Activated CD4-positive, alpha-beta memory T cell treated with anti-CD3 and anti-CD28 coated beads, Interleukin-2, amount 10 ng/mL, durations not matched to agents 7 days and 5 days (primary cell): ENCODE measurements at places on chromosomes 3 and 15. TPM values are rescaled to one million over a fixed set of nuclear protein-coding genes. Genes with fewer than 3 reads are reported as not detected.

DNA sequence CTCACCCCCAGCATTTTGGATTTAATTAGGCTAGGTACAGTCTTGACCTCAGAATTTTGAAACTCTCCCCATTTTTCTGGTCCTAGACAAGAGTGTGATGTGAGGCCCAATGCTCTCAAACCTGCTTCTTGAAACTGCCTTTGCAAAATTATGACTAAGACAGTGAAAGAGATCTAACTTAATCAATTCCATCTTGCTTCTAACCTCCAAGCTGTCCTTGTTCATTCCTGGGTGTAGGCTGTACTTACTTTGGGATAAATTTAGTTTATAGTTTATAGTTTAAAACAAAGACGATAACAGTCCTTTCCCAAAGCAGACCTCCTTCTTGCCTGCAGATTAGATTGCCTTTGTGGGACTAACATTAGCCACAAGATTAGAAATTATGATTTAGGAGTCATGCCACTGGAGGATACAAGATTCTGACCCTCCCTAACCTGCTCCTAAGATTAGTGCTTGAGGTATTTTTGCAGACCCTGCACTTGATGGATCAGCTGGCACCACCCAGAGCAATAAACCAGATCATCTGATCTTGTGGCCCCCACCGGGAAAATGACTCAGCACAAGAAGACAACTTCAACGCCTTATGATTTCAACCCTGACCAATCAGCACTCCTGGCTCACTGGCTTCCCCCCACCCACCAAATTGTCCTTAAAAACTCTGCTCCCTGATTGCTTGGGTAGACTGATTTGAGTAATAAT, 59.6 kb downstream of the CD200R1L start:
- no peak for DNase-seq

DNA sequence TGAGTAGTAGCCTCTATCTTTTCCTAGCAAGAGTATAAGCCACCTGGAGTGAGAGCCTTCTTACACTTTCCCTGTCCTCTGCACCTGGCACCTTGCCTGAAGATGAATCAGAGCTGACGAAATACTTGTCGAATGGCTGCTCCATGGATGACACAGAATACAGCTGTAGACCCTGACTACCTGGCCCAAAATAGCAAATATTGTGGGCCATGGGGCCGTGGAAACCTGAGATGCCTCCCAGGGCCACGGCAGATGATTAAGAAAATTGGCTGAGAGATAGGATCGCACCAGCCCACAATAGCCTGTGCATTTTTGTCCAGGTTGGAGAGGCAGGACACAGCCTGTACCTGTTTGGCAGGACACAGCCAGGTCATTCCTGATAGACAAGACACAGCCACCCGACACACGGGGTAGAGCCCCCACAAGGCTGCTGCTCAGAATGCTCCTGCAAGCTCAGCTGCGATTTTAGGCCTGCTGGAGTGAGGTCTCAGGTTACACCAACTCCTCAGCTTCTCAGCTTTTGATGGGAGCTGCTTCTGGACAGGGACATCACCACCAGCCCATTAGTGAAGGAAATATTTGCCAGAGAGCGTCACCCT, 22.9 kb upstream of the TPM1 start:
- DNase-seq = no peak

DNA sequence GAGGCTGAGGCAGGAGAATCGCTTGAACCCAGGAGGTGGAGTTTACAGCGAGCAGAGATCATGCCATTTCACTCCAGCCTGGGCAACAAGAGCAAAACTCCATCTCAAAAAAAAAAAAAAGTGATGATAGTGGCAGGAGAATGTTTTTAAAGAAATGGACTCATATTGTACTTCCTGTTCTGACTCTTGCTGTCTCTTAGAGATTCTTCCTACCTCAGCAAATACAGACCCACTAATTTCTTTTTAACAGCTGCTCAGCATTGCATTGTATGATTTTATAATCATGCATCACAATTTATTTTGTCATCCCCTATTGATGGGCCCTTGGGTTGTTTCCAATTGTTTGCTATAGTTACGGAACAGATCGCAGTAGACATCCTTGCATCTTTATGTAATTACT, 8.8 kb upstream of the ANKDD1A start:
- no peak for DNase-seq

DNA sequence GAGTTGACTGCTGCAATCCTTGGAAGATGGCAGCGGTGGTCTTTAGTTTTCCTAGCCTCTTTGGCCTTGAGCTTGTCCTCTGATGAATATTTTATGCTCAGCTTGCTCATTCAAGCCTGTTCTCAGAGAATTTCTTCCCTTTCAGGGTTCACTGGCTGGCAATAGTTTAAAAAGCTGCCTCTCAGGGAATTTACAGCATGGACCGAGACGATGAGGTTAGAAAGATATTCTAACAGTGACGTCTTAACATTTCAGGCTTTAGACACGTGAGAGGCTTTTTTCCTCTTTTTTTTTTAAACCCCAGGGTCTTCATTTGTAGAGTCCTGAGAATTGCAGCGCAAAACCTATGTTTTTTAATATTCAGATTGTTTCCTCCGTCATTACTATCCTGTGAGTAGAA, 120.3 kb upstream of the CLSTN2 start:
- DNase-seq = no peak

GRCh38 chr3:81758275-81758674, 3.2 kb downstream of the GBE1 start:
- no peak for DNase-seq

DNA sequence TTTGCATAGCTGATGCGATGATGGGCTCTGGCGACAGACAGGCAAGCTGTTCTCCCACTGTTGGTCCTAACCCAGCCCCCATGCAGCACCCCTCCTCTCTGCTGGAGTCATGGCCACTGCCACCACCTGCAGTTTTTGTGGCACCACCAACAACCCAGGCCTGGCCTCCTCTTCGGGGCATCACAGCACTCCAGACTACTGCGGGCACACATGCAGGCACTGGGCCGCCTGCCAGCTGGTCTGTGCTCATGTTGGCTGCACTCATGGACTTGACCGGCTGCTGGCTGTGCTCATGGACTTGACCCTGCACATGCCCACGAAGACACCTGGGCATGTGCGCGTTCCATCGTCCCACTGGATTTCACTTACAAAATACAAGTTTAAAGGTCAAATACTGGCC, 130.9 kb upstream of the TMEM108 start:
- DNase-seq = no peak

DNA sequence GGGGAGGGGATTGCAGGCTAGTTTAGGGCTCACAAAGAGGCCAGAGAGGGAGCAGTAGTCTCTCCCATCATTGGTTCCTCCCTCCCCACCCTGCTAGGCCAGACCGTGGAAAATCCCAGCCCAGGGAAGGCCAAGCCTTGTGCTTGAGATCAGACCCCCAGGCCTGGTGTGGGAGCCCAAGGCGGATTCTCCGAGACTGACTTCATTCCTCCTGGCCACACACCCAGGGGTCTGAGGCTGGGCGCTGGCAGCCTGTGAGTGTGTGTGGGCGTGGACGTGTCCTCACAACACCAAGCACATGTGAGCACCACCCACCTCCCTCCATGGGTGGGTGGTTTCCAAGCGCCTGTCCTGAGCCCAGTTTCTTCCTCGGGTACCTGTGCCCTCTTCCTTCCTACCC, 4.1 kb downstream of the LOXL1 start:
- DNase-seq = no peak

DNA sequence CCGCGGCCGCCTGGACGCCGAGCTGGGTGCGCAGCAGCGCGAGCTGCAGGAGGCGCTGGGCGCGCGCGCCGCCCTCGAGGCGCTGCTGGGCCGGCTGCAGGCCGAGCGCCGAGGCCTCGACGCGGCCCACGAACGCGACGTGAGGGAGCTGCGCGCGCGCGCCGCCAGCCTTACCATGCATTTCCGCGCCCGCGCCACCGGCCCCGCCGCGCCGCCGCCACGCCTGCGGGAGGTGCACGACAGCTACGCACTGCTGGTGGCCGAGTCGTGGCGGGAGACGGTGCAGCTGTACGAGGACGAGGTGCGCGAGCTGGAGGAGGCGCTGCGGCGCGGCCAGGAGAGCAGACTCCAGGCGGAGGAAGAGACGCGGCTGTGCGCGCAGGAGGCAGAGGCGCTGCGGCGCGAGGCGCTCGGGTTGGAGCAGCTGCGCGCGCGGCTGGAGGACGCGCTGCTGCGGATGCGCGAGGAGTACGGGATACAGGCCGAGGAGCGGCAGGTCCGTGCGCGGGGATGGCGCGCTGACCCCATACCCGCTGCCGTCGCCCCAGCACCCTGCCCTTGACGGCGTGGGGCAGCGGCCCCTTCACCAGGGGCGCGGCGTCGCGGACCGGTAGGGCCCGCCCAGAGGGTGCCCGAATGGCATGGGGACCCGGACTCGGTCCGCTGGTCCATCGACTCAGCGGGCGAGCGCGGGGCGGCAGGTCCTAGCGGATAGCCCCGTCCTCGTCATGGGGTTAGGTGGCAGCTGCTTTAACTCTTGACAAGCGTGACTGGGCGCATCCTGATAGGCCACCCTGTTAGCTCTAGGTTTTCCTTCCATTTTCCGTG, 848 bp downstream of the SYNM start:
- peak; percentile 60 for DNase-seq

- DNase-seq = no peak
These were observed 125.2 kb downstream of the OCA2 start for GRCh38 chr15:27973886-27974285.

DNA sequence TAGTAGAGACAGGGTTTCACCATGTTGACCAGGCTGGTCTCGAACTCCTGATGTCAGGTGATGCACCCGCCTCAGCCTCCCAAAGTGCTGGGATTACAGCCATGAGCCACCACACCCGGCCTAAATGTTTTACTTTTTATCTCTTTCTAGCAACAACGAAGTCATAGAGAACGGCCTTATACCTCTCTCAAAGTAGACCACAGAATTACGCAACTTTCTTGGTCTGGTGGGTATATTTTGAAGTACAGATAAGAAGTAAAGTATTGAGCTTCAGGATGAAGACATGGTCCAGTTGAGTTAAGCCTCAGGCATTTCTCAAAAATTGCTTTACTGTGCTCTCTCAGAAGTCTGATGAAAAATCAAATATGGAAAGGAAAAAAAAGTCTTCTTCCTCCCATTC, 30.6 kb downstream of the FAM240A start:
- DNase-seq = no peak

DNA sequence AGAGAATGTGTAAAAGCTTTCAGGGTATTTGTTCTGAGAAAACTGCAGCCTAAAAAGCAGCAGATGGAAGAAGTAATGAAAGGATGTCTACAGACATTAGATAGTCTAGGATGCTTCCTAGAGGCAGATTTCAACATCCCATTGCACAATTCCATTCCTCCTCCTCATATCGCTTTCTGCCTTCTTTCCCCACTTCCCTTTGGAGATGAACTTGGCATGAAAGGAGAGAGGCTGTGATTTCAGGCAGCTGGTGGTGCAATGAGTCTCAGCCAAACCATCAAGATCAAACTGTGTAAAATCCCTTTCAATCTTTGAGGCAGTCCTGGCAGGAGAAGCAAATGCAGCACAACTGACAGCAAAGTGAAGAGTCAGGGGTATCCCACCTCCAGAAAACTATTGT, 438.7 kb upstream of the KCNMB2 start:
- no peak for DNase-seq

- DNase-seq = no peak
These were observed 80.5 kb upstream of the NEO1 start for GRCh38 chr15:72971766-72972165.

DNA sequence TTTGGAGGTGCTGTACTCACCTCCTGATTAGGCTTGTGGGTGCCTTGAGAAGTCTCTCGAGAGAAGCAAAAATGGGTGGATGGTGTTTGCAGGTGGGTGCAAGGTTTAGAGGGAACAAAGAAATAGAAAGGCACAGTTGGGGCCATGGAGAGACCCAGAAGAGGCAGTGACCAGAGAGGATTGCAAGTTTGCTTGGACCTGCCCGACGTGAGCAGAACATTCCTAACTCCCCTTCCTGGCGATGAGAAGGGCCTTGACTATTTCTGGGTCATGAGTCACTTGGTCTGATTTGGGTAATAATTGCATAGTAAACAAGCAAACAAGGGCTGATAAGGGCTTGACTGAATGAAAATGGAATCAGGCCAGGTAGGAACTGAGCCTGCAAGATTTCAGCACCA, 7.0 kb upstream of the CTSH start:
- DNase-seq = no peak

DNA sequence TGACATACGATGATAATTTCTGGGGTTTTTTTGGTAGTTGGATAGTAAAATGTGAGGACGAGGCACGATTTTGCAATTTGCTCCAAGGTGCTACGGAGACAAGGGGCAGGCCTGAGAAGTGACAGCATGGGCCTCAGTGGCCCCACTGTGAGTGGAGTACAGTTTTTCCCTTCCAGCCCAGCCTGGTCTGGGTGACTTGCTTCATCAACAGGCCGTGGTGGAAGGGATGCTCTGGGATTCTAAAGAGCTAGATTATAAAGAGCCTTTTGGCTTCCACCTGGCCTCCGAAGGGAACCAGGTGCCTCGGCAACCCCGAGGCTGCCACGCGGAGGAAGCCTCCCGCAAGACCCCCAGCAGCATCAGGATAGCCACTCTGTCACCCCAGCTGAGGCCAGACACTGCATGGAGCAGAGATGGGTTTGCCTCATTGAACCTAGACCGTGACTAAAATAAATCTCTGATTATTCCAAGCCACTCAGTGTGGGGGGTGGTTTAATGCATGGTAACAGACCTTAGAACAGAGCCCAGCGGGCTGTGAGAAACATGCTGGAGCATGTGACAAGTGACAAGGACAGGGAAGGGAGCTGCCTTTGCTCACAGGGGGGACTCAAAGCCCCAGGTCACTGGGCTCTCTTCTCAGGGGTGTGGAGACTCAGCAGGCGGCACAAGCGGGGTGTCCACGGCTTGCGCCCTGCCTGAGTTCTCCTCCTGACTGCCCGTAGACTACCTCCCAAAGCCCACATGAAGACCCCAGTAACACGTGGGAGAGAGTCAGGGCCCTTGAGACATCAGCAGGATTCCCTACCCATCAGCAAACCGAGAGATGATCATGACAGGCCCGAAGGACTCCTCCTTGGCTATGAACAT, 22.6 kb upstream of the SLC41A3 start:
- DNase-seq = peak; percentile 10

DNA sequence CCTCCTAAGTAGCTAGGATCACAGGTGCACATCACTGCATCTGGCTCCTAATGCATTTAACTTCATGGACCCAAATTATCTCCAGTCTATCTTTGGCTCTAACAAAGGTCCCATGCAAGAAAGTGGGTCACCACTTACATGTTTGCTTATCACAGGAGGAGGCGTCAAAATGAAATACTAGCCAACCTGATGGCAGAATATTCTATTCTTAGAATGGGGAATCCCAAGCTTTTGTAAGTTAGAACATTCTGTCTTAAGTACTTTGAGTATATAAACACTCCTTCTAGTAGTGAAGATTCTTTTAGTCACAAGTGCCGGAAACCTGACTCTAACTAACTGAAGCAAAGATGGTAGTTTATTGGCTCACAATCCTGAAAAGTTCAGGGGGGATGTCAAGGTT, 72.0 kb upstream of the ADAMTS9 start:
- DNase-seq = no peak

GRCh38 chr3:186570941-186571643, 572 bp downstream of the DNAJB11 start:
- DNase-seq = no peak

Gene DAPK2
- 3.2 TPM for total RNA-seq

Gene BRPF1
- total RNA-seq = 38.9 TPM

Gene PLSCR5
- not detected for total RNA-seq

Gene RPL22L1
- 98.9 TPM for total RNA-seq

Gene SYNPR
- total RNA-seq = not detected

Gene KCNAB1
- not detected for total RNA-seq

Gene ATP13A5
- total RNA-seq = not detected

Gene RARRES1
- not detected for total RNA-seq

Gene KY
- not detected for total RNA-seq

Gene PFN2
- 0.58 TPM for total RNA-seq

Gene WDR48
- 38.7 TPM for total RNA-seq
